Immature natural killer cell (primary cell): ENCODE measurements at places on chromosomes 2 and 18. TPM values are rescaled to one million over a fixed set of nuclear protein-coding genes. Genes with fewer than 3 reads are reported as not detected.

AQP12B gene
- polyA plus RNA-seq: not detected

OR6B2 gene
- not detected for polyA plus RNA-seq

SATB2 gene
- 0.07 TPM for polyA plus RNA-seq

DNA sequence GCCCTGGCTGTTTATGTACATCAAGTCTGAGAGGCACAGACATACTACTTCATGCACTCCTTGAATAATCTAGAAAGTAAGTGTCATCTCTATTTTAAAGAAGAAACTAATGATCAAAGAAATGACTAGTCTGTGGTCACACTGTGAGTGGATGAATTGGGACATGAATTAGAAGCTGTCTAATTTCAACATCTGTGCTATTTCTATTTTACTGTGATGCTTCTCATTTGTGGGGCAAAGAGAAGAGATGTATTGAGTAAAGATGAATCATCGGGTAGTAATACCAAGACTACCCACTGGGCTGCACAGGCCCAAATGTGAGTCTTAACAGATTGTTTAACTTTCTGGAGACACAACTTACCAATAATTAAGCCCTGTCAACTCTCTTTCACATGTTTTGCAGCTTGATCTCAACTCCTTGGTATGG lies 42.4 kb upstream of the MTIF2 start:
- H3K27me3 ChIP-seq: no peaks in the 10 kb centered on the region
- no peaks in the 10 kb centered on the region for H3K4me1 ChIP-seq
- DNase-seq: no peak
- H3K4me3 ChIP-seq: no peak overlapping the region

STARD6 gene
- not detected for polyA plus RNA-seq

GRCh38 chr2:68489282-68489681 lies 21.9 kb downstream of the APLF start:
- no peak for DNase-seq
- peaks cover 4% of the 10 kb centered on the region for H3K36me3 ChIP-seq
- peaks cover 3% of the 10 kb centered on the region for H3K4me1 ChIP-seq
- H3K27me3 ChIP-seq: peaks cover 2% of the 10 kb centered on the region
- no peak overlapping the region for H3K27ac ChIP-seq

DNA sequence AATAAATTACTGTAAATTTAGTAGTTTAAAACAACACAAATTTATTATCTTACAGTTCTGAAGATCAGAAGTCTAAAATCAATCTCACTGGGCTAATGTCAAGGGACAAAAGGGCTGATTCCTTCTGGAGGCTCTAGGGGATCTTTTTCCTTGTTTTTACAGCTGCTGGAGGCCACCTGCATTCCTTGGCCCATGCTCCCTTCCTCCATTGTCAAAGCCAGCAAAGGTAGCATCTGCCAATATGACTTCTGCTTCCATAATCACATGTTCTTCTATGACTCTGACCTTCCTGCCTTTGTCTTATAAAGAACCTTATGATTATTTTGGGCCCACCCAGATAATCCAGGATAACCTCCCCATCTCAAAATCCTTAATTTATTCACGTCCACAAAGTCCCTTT lies 46.0 kb upstream of the FAM136A start:
- no peaks in the 10 kb centered on the region for H3K36me3 ChIP-seq
- no peak overlapping the region for H3K4me3 ChIP-seq
- no peak overlapping the region for H3K27ac ChIP-seq

GRCh38 chr2:148642891-148643416 lies 1.6 kb upstream of the EPC2 start:
- no peak overlapping the region for H3K27ac ChIP-seq
- H3K36me3 ChIP-seq: no peaks in the 10 kb centered on the region
- H3K4me3 ChIP-seq: peak overlapping the region; percentile 89

DSC2 gene
- polyA plus RNA-seq: not detected

DNA sequence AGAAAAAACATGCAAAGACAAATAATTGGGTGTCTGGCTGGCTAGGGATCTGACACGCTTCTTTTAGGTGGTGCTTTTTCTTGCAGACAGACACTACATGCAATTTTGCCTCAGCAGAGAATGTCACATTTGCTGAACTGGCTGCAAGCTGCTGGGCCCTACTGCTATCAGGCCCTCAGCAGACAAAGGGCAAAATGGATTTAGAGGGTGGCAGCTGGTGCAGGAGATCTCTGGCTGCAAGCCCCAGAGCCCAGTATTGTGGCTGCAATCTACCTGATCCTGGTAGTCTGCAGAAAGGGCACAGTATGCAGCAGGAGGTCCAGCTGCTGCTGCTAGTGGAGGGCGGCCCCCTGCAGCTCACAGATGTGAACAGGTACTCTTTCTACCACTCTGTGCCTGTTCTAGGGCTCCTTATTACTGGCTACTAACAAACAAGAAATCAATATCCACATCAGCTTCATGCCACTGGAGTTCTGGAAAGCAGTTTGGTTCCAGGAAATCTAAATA lies 796.7 kb upstream of the CELF4 start:
- DNase-seq: no peak
- no peaks in the 10 kb centered on the region for H3K27me3 ChIP-seq
- H3K4me3 ChIP-seq: no peak overlapping the region
- no peaks in the 10 kb centered on the region for H3K4me1 ChIP-seq

GRCh38 chr2:198371921-198372543 lies 567.6 kb downstream of the PLCL1 start:
- H3K4me1 ChIP-seq: peaks cover 11% of the 10 kb centered on the region
- DNase-seq: peak; percentile 13
- no peaks in the 10 kb centered on the region for H3K36me3 ChIP-seq
- H3K27ac ChIP-seq: no peak overlapping the region
- peak overlapping the region; percentile 50 for H3K4me3 ChIP-seq
- H3K27me3 ChIP-seq: peaks cover 10% of the 10 kb centered on the region

GRCh38 chr2:99903981-99904380 lies 238.4 kb downstream of the AFF3 start:
- H3K27me3 ChIP-seq: no peaks in the 10 kb centered on the region
- H3K27ac ChIP-seq: no peak overlapping the region
- peaks cover 2% of the 10 kb centered on the region for H3K4me1 ChIP-seq
- DNase-seq: no peak
- no peak overlapping the region for H3K4me3 ChIP-seq
- no peaks in the 10 kb centered on the region for H3K36me3 ChIP-seq

RTP5 gene
- polyA plus RNA-seq: not detected

DNA sequence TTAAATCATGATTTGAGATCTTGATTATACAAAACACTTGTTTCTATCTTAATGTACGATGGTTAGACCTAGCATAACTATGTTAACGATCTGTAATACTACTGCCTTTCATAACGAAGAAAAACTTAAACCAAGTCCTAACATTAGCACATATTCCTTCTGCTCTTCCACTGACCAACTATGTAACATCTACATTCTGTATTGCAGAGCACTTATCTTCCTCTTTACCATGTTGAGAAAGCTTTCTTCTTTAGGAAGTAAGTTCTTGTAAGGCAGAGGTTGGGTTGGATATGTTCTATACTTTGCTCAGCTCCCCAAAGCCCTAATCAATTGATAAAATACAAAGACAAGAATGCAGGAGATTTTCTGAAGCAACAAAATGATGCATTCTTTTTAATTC lies 7.9 kb upstream of the ZNF407 start:
- no peak overlapping the region for H3K27ac ChIP-seq
- H3K4me3 ChIP-seq: no peak overlapping the region
- DNase-seq: no peak
- H3K4me1 ChIP-seq: peaks cover 14% of the 10 kb centered on the region
- H3K27me3 ChIP-seq: peaks cover 9% of the 10 kb centered on the region
- H3K36me3 ChIP-seq: no peaks in the 10 kb centered on the region

DNA sequence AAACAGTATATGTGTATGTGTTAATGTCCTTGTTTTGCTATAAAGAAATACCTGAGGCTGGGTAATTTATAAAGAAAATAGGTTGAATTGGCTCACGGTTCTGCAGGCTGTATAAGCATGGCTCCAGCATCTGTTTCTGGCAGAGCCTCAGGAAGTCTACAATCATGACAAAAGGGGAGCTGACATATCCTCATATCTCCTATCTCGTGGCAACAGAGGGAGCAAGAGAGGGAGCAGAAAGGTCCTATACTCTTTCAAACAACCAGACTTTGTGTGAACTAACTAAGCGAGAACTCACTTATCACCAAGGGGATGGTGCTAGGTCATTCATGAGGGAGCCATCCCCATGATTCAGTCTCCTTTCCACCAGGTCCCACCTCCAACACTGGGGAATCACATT lies 13.0 kb downstream of the CALCRL start:
- no peaks in the 10 kb centered on the region for H3K4me1 ChIP-seq
- H3K27ac ChIP-seq: no peak overlapping the region
- H3K27me3 ChIP-seq: no peaks in the 10 kb centered on the region
- no peaks in the 10 kb centered on the region for H3K36me3 ChIP-seq
- DNase-seq: no peak
- no peak overlapping the region for H3K4me3 ChIP-seq

FSHR gene
- polyA plus RNA-seq: not detected

DNA sequence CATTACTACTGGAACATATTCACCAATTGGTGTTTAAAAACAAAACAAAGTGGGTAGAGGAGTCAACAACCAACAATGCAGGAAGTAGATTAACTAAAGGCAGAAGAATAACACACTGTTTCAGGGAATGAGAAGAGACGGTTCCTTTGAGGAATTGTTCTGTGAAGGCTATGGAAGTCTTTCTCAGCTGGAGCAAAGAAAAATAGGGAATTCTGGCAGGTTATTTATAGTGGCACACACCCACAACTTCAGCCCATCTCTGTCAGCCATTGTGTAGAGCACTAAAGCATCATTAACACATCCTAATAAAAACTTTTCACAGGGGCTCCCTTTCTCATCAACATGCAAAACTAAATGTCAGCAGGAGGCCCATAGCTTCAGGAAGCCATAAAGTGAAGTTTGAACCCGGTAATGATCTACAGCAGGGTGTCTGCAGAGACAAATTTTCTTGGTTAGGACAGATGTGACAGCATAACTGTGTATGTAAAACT lies 113.6 kb downstream of the CDH2 start:
- H3K27me3 ChIP-seq: no peaks in the 10 kb centered on the region
- H3K36me3 ChIP-seq: no peaks in the 10 kb centered on the region
- H3K4me3 ChIP-seq: no peak overlapping the region
- no peak overlapping the region for H3K27ac ChIP-seq
- H3K4me1 ChIP-seq: no peaks in the 10 kb centered on the region
- DNase-seq: no peak

GRCh38 chr18:11570073-11570588 lies 39.3 kb upstream of the SLC35G4 start:
- H3K27ac ChIP-seq: no peak overlapping the region
- H3K36me3 ChIP-seq: no peaks in the 10 kb centered on the region

DNA sequence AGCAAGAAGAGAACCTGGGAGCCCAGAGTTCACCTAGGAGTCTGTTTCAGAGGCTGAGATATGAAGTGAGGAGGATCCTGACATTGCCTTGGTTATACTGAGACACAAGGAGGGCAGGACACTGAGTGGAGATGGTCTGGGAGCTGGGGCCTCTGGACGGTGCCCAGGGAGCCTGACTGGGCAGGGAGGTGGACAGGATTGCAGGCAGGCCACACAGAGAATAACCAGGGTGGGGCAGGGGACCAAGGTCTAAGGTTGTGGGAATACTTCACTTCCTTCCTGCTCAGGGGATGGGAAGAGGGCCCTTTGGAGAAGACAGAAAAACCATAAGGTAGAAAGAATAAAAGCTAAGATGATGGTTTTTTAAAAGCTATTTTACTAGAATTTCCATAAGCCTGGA lies 18.7 kb downstream of the EDAR start:
- no peak overlapping the region for H3K4me3 ChIP-seq
- H3K4me1 ChIP-seq: peaks cover 10% of the 10 kb centered on the region
- H3K27ac ChIP-seq: no peak overlapping the region
- no peaks in the 10 kb centered on the region for H3K36me3 ChIP-seq

- no peak for DNase-seq
- peaks cover 9% of the 10 kb centered on the region for H3K27me3 ChIP-seq
- H3K4me1 ChIP-seq: peaks cover 12% of the 10 kb centered on the region
Measured at GRCh38 chr18:50312296-50313030, 25.0 kb upstream of the CXXC1 start.

RTN4 gene
- 173 TPM for polyA plus RNA-seq

DNA sequence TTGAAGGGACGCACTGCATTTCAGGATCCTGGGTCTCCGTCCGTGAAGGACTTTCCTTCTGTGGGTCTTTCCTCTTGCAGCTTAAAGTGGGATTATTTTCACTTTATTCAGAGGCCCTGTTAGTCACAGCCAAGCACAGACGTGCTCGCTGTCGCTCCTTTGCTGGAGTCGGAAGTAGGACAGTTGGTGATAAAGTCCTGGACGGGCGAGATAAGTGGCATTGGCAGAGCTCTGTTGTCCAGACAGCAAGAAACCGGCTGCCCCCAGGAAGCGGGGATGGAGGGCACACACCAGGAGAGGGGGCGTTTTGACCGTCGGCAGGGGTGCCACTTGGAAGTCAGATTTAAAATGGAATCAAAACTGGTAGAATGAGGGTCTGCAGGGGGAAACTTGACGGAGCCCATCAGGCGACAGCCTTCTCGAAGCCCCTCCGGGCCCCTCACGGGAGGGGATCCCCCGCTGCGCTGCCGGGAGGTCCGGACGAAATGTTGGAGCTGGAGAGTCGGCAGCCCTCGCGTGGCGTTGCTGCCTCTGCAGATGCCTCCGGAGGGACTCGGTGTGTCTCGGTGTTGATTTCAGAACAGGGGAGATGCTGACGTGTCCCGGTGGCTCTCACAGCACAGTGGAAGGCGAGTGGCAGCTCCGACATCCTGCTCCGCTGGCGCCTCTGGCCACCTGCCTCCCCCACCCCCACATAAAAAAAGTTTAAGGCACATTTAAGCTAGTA lies 124.2 kb downstream of the NFATC1 start:
- peak overlapping the region; percentile 76 for H3K27ac ChIP-seq
- peak overlapping the region; percentile 56 for H3K4me3 ChIP-seq
- H3K27me3 ChIP-seq: peaks cover 7% of the 10 kb centered on the region
- H3K36me3 ChIP-seq: no peaks in the 10 kb centered on the region
- peaks cover 63% of the 10 kb centered on the region for H3K4me1 ChIP-seq

NEURL3 gene
- not detected for polyA plus RNA-seq

- no peaks in the 10 kb centered on the region for H3K4me1 ChIP-seq
- no peak overlapping the region for H3K4me3 ChIP-seq
- no peaks in the 10 kb centered on the region for H3K36me3 ChIP-seq
- no peak overlapping the region for H3K27ac ChIP-seq
Measured at GRCh38 chr18:37452682-37453385, 112.8 kb downstream of the CELF4 start.

IL37 gene
- not detected for polyA plus RNA-seq

GRCh38 chr2:52475590-52475989 lies 1292.0 kb upstream of the CHAC2 start:
- peaks cover 4% of the 10 kb centered on the region for H3K27me3 ChIP-seq
- no peak for DNase-seq
- H3K4me1 ChIP-seq: no peaks in the 10 kb centered on the region
- peaks cover 4% of the 10 kb centered on the region for H3K36me3 ChIP-seq

GRCh38 chr18:75507636-75508035 lies 80.1 kb upstream of the SMIM21 start:
- no peaks in the 10 kb centered on the region for H3K4me1 ChIP-seq
- no peak overlapping the region for H3K4me3 ChIP-seq
- no peak overlapping the region for H3K27ac ChIP-seq
- H3K36me3 ChIP-seq: peaks cover 3% of the 10 kb centered on the region

- H3K36me3 ChIP-seq: peaks cover 31% of the 10 kb centered on the region
- peak within 1 kb of the TSS; percentile 96 for H3K4me3 ChIP-seq
- peaks cover 43% of the 10 kb centered on the region for H3K4me1 ChIP-seq
- DNase-seq: peak; percentile 87
- H3K27me3 ChIP-seq: peaks cover 9% of the 10 kb centered on the region
Measured at GRCh38 chr2:189674374-189675112, at the start of gene ANKAR. TSS of gene ANKAR (plus strand) at chr2:189674670. CDS start at chr2:189676491, 1,821 bp downstream.
